ENCODE measurements at places on chromosomes 16 and 17. TPM values are rescaled to one million over a fixed set of nuclear protein-coding genes. Genes with fewer than 3 reads are reported as not detected.
A peak's percentile ranks its signal among the peaks of the same experiment; 100 is the strongest.

GRCh38 chr17:18318117-18318516 is 3.0 kb downstream of the SMCR8 start:
- DNase-seq, result no peak

SLFN11 gene
- total RNA-seq, result 56.4 TPM

KRT14 gene
- total RNA-seq, result not detected

- peak; percentile 94 for DNase-seq
Observed at GRCh38 chr16:31700530-31701388, 172.8 kb upstream of the ZNF267 start.

LLGL2 gene
- total RNA-seq, result 188 TPM

DNA sequence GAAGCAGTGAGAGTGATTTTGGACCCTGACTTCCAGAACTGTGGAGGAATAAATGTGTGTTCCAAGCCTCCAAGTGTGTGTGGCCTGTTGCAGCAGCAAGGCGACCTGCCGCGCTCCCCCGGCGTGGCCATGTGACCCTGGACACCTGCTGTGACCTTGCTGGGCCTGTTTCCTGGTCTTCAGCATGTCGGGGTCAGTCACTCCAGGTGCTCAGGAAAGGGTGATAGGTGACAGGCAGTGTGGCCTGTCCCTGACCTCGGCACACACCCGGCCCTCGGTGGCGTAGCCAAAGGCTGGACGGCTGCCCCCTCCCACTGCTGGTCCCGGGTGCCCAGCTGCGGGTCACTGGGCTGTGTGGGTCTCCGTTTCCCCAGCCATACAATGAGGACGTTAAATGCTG is 31.8 kb upstream of the ZNF469 start:
- DNase-seq, result peak; percentile 74

TBC1D3D gene
- total RNA-seq, result not detected

- DNase-seq, result no peak
Observed at GRCh38 chr17:57588086-57588485, 157.0 kb downstream of the CCDC182 start.

GRAPL gene
- 5.2 TPM for total RNA-seq

DNA sequence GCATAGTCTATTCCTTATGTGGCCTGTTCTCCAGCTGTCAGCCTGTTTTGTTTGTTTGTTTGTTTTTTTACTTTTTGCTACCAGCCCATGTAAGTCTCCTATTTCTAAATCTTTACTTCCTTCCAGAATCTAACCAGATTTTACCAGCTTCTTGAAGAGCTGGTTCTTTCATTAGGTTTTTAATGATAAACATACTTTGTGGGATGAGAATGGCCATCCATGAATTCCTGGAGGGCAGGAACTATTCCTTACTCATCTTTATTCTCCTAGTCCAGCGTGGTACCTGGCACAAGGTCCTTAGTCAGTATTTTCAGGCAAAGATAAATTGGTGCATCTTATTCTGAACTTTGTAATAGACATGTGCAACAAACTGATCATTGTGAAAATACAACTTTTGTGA is 17.3 kb downstream of the RSPRY1 start:
- no peak for DNase-seq

- no peak for DNase-seq
Observed at GRCh38 chr16:55943267-55943666, 68.1 kb upstream of the CES5A start.

GRCh38 chr17:962670-963069 is 16.9 kb downstream of the NXN start:
- DNase-seq, result no peak

GRCh38 chr17:76744747-76745146 is 6.8 kb downstream of the MFSD11 start:
- no peak for DNase-seq

GRCh38 chr17:12627781-12628451 is 37.8 kb upstream of the MYOCD start:
- no peak for DNase-seq

NLRP1 gene
- total RNA-seq, result 37.0 TPM

MAPK7 gene
- 43.7 TPM for total RNA-seq

TBC1D16 gene
- 15.6 TPM for total RNA-seq

DNA sequence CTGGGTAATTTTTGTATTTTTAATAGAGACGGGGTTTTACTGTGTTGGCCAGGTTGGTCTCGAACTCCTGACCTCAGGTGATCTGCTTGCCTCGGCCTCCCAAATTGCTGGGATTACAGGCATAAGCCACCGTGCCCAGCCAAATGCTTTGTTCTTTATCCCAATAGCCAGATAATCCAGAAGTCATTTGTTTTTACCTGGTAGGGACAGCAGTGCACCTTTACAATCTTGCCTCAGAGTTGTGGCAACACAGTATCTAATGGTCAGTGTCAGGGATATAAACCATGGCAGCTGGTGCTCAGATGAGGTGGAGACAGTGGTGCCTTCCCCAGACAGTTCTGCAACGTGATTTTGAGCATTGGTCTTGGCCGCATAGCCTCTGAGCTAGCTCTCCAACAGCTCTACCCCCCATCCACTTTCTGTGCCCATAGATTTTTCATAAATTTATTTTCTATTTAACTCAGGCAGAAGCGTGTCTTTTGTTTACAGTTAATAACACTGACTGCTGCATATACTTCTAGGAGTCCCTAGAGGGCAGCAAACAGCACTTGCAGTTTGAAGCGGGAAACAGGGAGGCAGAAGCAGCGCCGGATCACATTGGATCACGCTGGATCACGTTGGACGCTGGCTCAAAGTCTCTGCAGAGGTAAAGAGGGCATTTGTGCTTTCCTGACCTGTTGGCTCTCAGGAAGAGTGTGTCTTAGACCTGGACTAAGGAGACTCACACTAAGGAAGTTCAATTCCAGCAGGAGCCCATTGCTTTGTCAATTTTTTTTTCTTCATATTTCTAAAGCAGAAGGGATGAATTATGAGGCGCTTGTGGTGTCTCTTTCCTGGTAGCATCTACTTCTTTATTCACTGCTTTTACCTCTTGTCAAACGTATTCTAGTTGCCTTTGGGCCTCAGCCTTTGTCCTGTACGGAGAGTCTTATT is 5.1 kb upstream of the GGT6 start:
- peak; percentile 76 for DNase-seq

MKS1 gene
- total RNA-seq, result 14.9 TPM

- DNase-seq, result peak; percentile 78
Observed at GRCh38 chr17:45405250-45406086, 27.2 kb downstream of the ARHGAP27 start.

GRCh38 chr16:57051696-57052228 is 40.6 kb upstream of the CPNE2 start:
- no peak for DNase-seq

PTX4 gene
- total RNA-seq, result 0.34 TPM

DNA sequence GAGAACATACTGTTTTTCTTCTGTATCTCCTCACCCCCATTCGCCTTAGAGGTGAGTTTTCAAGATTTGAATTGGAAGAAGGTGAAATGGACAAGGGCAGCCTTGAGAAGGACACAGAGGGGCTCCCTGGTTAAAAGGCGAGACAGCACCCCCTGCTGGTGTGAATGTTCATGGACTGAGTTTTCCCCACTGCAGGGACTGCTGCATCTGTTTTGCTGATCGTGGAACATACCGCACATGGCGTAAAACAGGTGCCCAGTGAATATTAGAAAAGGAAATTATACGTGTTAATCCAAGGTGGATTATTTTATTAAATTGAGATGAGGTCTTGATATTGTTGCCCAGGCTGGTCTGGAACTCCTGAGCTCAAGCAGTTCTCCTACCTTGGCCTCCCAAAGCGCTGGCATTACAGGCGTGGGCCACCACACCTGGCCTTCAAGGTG is 54.5 kb downstream of the NDE1 start:
- peak; percentile 69 for DNase-seq

CD300H gene
- not detected for total RNA-seq

GUCY2D gene
- total RNA-seq, result 3.8 TPM

DNA sequence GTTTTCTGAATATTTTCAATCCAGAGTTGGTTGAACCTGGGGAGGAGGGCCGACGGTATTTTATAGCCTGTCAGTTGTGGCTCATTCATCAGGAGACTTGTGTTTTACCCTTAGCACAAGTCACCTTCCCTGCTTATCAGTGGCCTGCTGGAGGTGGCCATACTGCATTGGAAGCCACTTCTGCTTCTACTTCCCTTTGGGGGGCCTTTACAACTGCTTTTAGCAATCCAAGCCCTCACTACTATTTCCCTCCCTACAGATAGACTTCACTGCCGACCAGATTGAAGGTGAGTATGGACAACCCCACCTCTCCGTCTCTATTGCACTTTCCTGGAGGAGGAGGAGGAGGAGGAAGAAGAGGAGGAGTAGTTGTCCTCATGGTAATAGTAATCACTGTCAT is 4.4 kb downstream of the MYL4 start:
- no peak for DNase-seq

DNA sequence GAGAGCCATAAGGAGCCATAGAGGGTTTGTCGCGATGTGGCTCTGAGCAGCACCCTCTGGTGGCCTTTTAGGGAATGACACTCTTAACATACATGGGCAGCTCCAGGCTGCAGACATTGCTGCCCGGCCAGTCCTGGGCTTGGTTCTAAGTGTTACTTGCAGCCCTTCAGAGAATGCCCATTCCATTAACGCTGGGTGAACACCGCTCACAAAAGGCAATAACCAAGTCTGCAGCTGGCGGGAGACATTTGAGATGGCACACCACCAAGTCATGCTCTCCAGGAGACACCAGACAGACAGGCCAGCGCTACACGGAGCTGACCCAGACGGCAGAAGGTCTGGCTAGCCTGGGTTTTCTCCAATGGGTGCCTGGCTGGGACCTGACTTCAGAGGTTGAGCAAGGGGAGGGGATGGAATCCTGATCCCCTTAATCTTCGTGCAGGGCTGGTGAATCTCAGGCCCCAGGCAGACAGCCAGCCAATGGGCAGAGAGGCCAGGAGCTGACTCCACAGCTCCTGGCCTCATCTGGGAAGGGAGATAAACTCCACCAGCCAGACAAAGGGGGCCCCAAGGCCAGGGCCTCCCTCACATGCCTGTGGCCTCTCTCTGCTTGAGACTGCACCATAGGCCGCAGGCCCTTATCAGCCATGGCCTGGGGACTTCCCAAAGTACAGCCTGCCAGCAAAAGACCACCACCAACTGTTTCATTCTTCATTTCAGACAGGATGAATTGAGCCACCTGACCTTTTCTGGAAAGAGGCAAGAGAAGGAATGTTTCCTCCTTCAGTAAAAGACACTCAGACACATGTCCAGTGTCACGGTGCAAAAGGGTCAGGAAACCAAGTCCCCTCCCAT is 58.8 kb downstream of the ZDHHC7 start:
- no peak for DNase-seq

CBFA2T3 gene
- 11.1 TPM for total RNA-seq

- no peak for DNase-seq
Observed at GRCh38 chr17:37081287-37081686, 132.5 kb downstream of the AATF start.

DNA sequence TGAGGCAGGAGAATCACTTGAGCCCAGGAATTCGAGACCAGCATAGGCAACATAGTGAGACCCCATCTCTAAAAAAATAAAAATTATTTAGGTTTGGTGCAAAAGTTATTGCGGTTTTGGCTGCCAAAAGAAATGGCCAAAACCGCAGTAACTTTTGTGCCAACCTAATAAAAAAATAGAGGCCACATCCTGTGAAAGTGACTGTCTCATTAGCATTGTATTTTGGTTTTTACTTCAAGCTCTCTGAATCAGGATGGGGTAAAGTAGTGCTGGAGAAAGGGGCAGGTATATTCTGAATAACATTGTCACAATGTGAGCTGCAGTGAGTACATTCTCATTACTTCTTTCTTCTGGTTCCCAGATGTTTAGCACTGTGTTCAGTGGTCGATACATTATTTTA is 36.0 kb downstream of the ATP6V0A1 start:
- DNase-seq, result no peak

GRCh38 chr17:42873315-42873714 is 22.3 kb downstream of the AOC3 start:
- DNase-seq, result no peak

DNA sequence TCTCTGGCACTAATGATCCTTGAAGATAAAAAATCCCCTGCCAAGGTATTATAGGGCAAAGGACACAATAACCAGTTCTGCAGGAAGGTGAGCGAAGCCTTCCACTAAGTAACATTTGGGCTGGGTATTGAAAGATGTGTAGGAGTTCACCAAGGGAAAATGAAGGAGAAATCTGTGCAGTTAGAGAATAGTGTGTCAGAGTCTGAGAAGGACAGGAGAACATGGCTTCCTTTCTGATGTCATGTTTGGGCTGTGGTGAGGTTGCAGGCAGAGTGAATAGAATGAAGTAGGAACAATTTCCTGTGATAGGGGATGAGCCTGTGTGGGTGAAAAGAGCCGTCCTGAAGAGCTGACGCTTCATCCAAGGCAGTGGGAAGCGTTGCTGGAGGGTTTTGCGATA is 24.1 kb upstream of the CIITA start:
- DNase-seq, result no peak

- no peak for DNase-seq
Observed at GRCh38 chr16:55280587-55280986, 43.4 kb upstream of the IRX6 start.

GRCh38 chr17:57381498-57381897 is 125.2 kb downstream of the MSI2 start:
- no peak for DNase-seq

SLC5A10 gene
- total RNA-seq, result not detected

LPO gene
- not detected for total RNA-seq

DNA sequence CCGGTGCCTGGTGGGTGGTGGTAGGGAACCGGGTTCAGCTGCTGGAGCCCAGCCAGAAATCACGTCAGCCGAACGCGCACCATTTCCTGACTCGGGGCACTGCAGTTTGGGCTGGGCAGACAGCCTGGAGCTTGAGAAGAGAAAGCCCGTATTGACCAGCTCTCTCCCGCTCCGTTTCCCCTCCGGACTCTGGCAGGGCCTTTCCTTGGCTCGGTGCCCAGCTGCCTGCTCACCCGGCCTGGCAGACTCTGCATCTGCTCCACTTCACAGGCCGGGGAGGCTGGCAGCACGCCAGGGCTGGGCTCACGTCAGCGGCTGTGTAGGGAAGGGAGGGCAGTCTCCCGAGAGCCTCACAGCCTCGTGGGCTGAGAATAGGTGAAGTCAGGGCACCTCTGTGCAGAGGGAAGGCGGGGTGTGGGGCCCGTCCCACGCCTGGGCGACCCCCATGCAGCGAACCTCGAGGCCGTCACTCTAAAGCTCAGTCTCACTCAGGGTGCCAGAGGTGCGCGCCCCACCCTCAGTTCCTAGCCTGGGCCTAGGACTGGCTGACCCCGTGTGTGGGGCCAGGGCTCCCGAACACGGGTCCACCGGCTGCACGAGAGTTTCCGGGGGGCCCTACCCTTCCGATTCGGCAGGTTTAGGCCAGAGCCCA is 59.1 kb downstream of the OR1D5 start:
- DNase-seq, result peak; percentile 100

NPIPB4 gene
- 474 TPM for total RNA-seq

- DNase-seq, result no peak
Observed at GRCh38 chr17:44608727-44609435, 47.4 kb upstream of the MEIOC start.

Data from upper lobe of left lung (tissue), 6 donors.